Islet precursor cell (in vitro differentiated cells): ENCODE measurements at places on chromosomes 6 and 20.
A peak's percentile ranks its signal among the peaks of the same experiment; 100 is the strongest.

GRCh38 chr6:84779917-84780316 is 15.5 kb upstream of the TBX18 start:
- no peak for DNase-seq

DNA sequence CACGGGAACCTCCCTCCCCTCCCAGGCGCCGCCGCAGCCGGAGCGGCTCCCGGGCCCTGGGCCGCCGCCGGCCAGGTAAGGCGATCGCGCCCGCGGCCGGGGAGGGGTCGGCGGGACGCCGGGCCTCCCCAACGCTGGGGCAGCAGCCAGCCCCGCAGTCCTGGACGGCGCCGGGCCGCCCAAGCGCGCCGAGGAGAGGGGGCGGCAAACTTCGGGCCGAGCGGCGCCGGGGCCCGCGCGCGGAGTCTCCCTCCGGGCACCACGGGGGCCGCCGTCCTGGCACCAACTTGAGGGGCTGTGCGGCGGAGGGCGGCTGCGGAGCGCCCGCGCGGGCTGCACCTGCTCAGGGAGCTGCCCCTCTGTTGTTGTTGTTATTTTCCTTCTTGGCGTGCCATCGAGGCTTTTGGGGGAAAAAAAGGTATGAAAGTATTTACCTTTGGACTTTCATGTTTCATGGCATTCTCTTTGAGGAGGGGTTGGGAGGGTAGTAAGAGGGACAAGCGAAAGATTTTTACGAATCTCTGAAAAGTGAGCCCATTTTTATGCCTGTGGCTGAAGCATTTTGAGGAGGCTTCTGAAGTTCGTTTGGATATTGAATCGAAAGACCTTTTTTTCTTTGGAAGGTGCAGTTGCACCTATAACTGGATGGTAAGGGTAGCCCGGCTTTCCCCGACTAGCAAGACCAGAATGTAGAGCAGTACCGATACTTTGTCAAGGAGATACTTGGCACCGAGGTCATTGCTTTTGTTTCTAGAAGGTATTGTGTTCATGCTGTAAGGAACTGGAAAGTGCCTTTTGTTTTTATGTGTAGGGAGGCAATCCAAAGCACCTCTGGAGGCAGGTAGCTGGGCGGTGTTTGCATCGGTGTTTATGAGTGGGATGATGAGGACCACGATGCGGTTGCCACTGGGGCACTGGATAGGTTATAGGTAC is at the start of gene RNF182:
RNF182 (plus strand) TSS at position 4 of the 933 bp plus-strand sequence. CDS start 52,168 bp downstream, outside the sequence.
- no peak for DNase-seq

GRCh38 chr6:125809570-125810170 is 18.9 kb downstream of the NCOA7 start:
- DNase-seq: no peak

DNA sequence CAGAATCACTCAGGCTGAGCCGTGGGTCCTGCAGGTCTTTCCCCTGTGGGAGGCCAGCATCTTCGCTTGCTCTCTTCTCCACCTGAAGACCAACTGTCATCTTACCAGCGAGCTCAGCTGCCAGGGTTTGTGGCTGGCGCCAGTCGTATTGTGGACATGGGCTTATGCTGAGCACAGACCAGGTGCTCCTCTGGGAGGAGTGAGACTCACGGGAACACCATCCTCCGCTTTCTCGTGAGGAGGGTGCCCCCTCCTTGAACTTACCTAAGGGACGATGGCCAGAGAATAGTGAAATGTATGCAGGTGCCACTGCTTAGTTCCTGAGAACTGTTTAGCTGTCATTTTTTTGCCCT is 17.1 kb downstream of the WRNIP1 start:
- DNase-seq: no peak

- DNase-seq: no peak
These were observed 504.0 kb downstream of the RFPL4B start for GRCh38 chr6:112851146-112851545.

DNA sequence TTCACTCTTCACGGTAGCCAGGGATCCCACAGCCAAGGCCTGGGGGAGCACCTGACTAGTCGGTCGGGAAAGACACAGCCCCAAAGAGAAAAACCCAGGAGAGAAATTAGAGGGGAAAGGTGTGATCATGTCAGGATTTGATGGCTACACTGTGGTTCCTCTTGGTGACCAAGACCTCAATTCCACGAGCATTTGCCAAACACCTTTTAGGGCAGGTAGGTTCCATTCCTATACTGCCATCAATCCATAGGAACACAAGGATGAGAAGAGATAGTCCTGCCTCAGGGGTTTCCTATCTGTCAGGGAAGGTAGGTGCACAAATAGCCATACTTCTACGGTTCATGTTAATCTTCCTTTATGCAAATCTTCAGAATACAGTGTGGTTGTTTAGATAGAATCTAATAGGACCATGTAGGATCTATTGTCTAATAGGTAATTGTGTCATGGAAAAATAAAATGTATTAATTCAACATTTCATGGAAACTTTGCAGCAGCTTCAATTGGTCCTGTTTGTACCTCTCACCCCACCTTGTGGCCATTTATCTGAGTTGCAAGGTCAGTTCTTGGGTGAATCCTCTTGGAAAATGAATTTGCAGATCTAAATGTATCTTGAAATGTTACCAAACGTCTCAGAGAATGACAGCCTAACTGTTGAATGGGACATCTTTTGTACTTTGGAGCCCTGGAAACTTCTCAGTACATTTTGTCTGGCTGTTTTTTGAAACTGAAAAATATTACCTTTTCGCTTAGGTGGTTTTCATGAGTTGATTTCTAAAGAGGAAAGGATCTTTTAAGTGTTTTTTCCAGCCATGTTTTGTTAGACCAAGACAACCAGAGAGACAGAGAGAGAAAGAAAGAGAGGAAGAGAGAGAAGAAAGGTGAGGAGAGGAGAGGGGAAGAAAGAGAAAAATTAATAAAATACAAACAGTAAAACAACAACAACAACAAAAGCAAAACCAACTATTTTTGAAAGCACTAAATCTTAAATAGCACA is 33.7 kb upstream of the IYD start:
- DNase-seq: peak; percentile 67

- DNase-seq: no peak
These were observed 52.8 kb downstream of the NPEPL1 start for GRCh38 chr20:58745391-58745790.

- no peak for DNase-seq
These were observed 51.6 kb upstream of the MLIP start for GRCh38 chr6:54059683-54060082.

DNA sequence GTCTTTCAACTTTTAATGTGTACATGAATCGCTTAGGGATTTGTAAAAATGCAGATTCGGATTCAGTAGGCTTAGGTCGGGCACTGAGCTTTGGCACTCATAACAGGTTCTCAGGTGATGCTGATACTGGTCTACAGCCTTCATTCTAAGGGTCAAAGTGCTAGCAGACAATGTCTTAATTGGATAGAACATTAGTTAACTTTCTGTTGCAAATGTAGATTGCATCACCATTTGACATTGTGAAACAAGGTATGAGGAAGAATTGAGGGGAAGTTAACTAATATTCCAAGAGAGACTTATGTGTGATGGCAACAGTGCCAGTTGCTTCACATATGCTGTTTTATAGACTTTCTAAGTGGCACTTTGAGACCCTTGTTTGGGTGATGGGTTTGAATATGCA is 86.9 kb downstream of the MLIP start:
- no peak for DNase-seq

DNA sequence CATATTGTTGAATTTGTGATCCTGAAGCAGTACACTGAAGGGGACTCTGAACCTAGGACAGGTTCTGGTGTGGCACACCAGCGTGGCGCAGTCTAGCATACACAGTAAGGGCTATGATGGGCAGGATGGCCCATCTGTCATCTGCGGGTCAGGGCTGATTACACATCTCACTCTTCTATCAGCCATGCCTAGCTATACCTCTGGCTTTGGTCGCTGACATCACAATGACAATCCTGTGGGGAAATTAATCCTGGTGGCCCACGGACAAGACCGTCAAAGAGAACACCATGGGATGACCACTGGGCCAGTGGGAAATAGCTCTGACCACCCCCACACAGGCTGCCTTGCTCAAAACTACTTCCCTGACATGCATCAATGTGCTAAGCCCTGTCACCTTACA is 2.8 kb downstream of the SNHG17 start:
- no peak for DNase-seq

DNA sequence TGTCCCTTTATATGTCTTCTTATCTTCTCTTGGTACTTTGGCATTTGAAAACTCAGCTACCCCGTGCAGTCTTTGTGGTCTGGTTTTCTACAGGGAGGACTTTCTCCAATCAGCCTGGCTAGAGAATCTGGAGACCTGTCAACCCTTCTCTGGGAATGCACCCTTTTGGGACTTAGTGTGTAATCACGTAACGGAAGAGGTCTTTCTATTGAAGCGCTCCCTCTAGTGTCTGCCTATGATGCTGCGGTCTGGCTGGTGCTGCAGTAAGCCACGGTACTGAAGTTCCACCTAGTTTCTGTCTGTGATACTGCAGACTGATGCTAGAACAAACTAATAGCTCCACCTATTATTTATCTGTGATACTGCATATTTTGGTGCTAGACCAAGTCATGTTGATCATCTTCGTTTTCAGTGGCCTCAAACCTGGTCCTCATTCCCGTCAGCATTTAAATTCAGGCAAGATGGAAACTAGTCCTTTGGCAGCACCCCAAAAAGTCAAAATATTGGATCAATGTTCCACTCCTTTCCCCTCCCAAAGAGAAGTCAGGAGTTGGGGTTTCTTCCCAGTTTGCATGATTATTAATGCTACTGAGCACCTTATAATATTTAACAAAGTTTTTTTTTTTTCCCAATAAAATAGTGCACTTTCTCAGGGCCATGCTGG is 12.5 kb upstream of the SIRPB2 start:
- DNase-seq: peak; percentile 90

DNA sequence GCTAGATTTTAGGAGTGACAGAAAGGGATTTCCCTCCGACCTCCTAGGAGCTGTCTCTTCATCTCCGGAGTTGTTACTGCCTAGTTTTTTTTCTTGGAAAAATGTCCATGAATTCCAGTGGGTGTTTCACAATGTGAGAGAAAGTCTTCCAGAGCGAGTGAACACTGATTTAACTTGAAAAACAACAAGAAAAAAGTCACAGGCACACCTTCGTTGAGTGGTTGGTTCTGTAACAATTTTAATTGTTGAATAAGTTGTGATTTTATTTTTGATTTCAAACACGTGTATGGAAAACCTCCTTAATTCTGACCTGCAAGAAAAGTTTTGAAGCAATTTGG is 2.9 kb downstream of the TFAP2C start:
- no peak for DNase-seq

GRCh38 chr20:46816886-46817638 is 77.6 kb upstream of the EYA2 start:
- DNase-seq: no peak

DNA sequence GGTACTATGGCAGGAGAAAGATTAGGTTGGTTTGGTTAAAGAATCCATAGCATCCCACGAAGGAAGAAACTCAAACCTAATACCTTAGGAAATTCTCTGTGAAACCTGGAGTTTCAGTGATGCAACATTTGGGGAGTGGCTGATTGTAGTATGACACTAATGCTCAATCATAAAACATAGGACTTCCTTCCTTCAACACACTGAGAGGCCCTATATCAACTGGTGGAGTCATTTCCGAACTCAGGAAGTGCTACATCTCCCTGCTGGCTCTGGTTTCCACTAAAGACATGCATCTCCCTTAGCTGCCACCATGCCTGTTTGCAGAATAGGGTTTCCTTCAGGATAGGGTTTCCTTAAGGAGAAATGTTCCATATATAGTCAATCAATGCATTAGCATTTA is 5.2 kb upstream of the MANEA start:
- DNase-seq: no peak

DNA sequence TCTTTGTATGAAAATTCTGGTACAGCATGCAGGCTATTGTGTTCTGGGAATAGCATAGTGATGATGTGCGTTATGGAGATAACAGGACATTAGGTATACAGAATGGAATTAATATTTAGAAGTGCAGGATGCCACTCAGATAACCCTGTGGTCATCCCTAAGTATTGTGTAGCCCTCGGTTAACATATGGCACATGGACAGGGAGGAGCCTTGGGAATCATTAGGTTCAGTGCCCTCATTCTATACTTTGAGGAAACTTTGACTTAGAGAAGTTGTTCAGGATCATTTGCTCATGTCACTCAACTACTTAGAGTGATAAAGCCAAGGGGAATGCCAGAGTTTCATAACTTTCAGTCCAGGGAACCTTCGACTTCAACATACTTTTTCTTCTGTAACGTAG is 185.9 kb downstream of the UST start:
- DNase-seq: no peak

GRCh38 chr6:119862719-119863118 is 513.2 kb upstream of the MAN1A1 start:
- DNase-seq: no peak

GRCh38 chr6:74867291-74867690 is 338.6 kb downstream of the COL12A1 start:
- DNase-seq: no peak

- no peak for DNase-seq
These were observed 40.1 kb downstream of the HECA start for GRCh38 chr6:139174961-139175360.
